Activated T-cell treated with anti-CD3 and anti-CD28 coated beads, Interleukin-2, amount 50 U/mL, for 24 hours (primary cell): ENCODE measurements at places on chromosomes 6 and 20.

DNA sequence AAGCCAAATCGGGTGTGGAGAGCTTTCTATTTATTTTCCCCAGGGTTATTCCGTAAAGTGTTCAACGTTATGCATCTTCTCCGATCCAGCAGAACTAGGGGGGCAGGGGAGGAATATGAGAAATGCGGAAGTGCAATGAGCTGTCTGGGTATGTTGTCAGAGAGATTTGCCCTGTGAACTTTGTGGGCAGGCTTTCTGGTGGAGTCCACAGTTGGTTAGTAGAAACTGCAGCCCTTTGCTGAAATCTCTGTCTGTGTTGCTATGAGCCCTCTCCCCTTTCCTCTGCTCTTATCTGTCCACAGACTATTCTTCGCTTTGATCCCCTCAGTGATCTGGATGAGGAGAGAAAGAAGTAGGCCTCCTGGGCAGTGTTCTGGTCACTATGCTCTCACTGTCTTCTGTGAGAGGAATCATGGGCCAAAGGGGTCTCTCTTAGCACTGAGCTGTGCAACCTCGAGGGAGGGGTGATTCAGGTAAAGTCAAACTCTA is 158.9 kb upstream of the FUT9 start:
- no peaks in the 10 kb centered on the region for H3K4me1 ChIP-seq
- no peak overlapping the region for H3K4me3 ChIP-seq
- H3K27me3 ChIP-seq, result no peaks in the 10 kb centered on the region

DNA sequence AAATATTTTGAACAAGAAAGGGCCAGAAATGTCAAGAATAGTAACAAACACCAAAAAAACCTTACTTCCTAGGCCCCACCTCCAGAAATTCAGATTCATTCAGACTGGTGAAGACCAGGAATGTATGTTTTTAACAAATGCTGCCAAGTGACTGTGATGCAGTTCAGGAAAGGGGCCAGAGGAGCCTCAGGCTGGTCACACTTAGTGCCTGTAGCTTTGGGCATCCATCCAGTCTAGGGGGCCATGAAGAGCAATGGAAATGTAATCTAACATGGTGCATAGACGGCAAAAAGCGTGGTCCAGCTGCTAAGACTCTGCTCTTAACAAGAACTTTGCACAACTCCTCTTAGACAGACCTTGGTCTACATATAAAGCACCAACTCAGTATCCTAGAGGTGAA is 7.1 kb downstream of the GJA1 start:
- no peak overlapping the region for H3K27ac ChIP-seq
- no peak overlapping the region for H3K4me3 ChIP-seq
- peaks cover 18% of the 10 kb centered on the region for H3K27me3 ChIP-seq
- H3K36me3 ChIP-seq, result no peaks in the 10 kb centered on the region
- H3K4me1 ChIP-seq, result peaks cover 7% of the 10 kb centered on the region

GRCh38 chr6:2450546-2450945 is 205.1 kb upstream of the GMDS start:
- H3K4me1 ChIP-seq, result peaks cover 5% of the 10 kb centered on the region
- H3K27ac ChIP-seq, result no peak overlapping the region
- DNase-seq, result no peak
- peaks cover 25% of the 10 kb centered on the region for H3K27me3 ChIP-seq
- no peak overlapping the region for H3K4me3 ChIP-seq

- H3K4me1 ChIP-seq, result no peaks in the 10 kb centered on the region
- H3K27ac ChIP-seq, result no peak overlapping the region
- H3K4me3 ChIP-seq, result no peak overlapping the region
- no peaks in the 10 kb centered on the region for H3K36me3 ChIP-seq
Observed at GRCh38 chr20:7702141-7702540, 238.1 kb downstream of the HAO1 start.

DNA sequence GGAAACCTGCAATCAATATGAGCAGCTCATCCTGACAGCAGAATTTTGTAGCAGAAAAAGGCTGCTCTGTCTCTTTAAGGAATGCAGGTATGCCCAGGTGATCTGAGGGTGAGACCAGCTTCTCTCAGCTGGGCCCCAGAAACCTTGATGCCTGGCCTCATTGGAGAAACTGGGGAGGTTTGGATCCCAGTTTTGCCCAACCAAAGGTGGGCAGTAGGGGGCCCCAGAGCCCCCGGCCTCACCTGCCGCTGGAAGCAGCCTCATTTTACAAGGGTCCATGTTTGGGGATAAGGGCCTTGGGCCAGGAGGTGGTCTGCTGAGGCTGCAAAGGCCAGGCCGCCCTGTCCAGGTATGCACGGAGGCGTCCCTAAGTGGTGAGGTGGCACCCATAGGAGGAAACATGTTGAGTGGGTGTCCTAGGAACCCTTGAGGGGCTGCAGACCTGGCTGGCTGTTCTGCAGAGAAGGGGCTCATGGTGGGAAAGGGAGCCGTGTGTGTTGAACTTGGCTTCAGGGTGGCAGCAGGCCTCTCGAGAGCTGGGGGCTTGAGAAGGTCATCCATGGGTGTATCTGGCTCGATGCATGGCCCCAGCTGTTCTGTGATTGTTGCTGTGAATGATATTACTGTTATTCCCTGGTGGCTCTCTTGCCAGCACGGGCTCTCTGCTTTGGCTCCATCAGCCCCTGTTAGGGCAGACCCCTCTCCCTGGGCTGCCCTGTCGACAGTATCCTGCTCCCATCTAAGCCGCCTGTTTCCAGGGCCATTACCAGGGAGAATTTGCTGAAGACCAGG is 208.4 kb downstream of the CDH4 start:
- no peak overlapping the region for H3K4me3 ChIP-seq
- no peaks in the 10 kb centered on the region for H3K4me1 ChIP-seq
- no peak for DNase-seq
- H3K27ac ChIP-seq, result no peak overlapping the region
- peaks cover 4% of the 10 kb centered on the region for H3K27me3 ChIP-seq

DNA sequence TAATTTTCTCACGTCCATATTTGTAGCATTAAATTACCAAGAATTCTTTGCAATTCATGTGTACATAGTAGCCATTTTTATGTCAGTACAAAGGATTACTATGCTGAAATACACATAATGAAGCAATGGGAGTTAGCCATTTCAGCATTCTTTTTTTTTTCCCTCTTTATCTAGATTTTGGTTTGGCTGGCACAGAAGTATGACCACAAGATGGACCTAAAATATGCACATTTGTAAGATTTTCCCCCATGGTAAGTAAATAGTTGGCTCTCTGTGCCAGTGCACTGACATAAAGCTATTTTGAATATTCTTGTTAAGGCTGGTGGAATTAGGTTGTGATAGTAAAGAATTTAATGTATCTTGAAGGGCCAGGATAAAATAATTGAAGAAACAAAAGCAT is 486.1 kb upstream of the BTBD3 start:
- H3K27me3 ChIP-seq, result no peaks in the 10 kb centered on the region
- no peak overlapping the region for H3K27ac ChIP-seq
- H3K36me3 ChIP-seq, result no peaks in the 10 kb centered on the region
- no peak overlapping the region for H3K4me3 ChIP-seq

DNA sequence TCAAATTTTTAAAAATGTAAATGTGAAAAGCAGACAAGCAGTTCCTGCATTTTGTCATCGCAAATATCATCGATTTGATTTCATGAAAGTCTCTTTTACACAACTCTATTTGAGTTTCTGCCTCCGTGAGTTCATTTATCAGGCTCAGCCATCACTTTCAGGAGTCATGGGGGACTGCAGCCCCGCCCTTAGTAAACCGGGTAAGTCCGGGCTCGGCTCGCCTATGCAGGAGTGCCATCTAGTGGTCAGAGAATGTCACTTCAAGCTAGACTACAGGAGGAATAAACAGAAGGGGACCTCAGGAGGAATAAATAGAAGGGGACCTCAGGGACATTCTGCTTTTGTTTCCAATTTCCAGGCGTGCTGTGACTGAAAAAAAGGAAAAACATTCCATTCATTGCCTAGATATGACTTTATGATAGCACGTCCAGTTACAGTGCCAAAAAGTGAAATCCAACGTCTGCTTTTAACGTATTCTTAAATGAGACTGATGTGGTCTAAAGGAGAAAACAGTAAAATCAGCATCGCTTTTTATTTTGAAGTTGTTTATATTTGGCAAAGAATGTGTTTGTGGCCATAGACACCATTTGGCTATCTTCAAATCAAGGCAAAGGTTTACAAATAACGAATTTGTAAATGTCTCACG is 333.9 kb downstream of the HACE1 start:
- H3K36me3 ChIP-seq, result no peaks in the 10 kb centered on the region
- peaks cover 20% of the 10 kb centered on the region for H3K27me3 ChIP-seq

DNA sequence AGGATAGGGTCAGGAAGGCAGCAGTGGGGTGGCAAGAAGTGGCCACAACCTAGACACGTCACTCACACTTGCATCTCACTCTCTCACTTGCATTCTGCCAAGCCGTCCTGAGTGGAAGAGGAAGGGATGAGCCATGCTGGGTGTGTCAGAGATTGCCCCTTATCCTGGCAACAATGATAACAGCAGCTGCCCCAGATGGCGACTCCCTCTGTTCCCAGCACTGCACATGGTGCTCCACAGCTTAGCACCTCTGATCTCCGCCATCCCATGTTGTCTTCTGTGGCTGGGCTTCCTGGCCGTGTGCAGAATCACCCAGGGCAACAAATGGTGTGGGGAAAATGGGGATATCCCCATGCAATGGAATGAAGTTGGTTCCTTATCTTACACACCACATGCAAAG is 11.1 kb downstream of the KCNB1 start:
- H3K27me3 ChIP-seq, result peaks cover 55% of the 10 kb centered on the region
- H3K4me1 ChIP-seq, result peaks cover 2% of the 10 kb centered on the region
- DNase-seq, result no peak
- no peak overlapping the region for H3K4me3 ChIP-seq
- H3K36me3 ChIP-seq, result no peaks in the 10 kb centered on the region

DNA sequence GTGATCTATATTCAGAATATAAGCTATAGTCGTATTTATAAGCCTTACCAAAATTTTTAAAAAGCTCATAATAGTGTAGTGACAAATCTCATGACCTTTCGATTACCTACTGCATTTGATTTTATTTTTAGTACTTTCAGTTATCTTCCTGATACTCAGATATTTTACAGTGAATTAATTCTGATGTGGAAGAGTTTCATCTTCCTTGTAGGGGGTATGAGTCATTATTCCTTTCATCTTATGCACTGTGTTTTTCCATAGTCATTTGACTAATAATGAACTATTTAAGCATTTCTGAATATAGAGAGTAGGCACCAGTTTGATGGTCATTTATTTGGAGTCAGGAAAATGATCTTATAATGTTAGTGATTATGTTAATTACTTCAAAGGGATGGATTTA is 36.4 kb downstream of the HDGFL1 start:
- no peak overlapping the region for H3K4me3 ChIP-seq
- H3K27ac ChIP-seq, result no peak overlapping the region
- H3K27me3 ChIP-seq, result no peaks in the 10 kb centered on the region
- no peaks in the 10 kb centered on the region for H3K36me3 ChIP-seq
- no peaks in the 10 kb centered on the region for H3K4me1 ChIP-seq
- no peak for DNase-seq

GRCh38 chr6:64955435-64955848 is 751.6 kb downstream of the EYS start:
- no peak overlapping the region for H3K4me3 ChIP-seq
- H3K27ac ChIP-seq, result no peak overlapping the region
- H3K4me1 ChIP-seq, result no peaks in the 10 kb centered on the region
- DNase-seq, result no peak
- no peaks in the 10 kb centered on the region for H3K36me3 ChIP-seq

DNA sequence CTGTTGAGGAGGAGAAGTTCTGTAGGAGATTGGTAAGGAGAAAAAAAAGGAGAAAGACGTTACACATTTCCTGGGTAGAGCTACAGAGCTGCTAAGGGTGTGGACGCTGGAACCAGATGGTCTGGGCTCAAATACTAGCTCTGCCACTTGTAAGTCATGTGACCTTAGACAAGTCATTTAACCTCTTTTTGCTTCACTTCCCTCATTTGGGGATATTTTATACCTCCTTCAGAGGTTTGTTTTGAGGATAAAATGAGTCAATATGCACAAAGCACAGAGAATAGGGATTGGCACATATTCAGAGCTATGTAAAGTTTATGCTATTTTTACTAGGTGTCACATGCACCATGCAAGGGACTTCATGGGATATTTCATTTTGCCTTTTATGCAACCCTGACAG is 708.8 kb downstream of the DHX35 start:
- H3K27ac ChIP-seq, result no peak overlapping the region
- H3K27me3 ChIP-seq, result no peaks in the 10 kb centered on the region
- H3K4me3 ChIP-seq, result no peak overlapping the region

DNA sequence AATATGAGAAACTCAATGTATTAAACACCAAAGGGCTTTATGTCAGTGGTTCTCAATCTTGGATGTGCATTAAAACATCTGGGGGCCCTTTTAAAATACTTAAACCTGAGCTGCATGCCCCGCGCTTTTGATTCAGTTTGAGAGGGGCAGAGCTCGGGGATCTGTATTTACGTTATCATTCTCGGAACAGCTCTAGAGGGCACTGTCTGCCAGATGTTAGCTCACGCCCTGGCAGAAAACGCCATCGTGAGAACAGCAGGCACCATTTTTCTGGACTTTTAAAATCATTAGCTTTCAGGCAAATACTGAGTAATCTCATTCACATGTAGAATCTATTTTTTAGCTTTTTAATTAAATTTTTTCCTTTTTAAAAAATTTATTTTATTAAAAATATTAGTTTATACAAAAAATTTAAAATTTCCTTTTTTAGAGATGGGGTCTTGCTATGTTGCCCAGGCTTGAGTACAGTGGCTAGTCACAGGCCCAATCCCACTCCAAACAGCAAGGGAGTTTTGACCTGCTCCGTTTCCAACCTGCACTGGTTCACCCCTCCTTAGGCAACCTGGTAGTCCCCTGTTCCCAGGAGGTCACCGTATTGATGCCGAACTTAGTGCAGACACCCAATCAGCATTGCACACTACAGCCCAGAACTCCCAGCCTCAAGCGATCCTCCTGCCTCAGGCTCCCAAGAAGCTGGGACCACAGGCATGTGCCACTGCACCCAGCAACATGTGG is 30.0 kb upstream of the ZNF133 start:
- no peaks in the 10 kb centered on the region for H3K36me3 ChIP-seq
- no peak overlapping the region for H3K4me3 ChIP-seq
- H3K27ac ChIP-seq, result no peak overlapping the region
- no peak for DNase-seq
- peaks cover 5% of the 10 kb centered on the region for H3K27me3 ChIP-seq
- no peaks in the 10 kb centered on the region for H3K4me1 ChIP-seq

DNA sequence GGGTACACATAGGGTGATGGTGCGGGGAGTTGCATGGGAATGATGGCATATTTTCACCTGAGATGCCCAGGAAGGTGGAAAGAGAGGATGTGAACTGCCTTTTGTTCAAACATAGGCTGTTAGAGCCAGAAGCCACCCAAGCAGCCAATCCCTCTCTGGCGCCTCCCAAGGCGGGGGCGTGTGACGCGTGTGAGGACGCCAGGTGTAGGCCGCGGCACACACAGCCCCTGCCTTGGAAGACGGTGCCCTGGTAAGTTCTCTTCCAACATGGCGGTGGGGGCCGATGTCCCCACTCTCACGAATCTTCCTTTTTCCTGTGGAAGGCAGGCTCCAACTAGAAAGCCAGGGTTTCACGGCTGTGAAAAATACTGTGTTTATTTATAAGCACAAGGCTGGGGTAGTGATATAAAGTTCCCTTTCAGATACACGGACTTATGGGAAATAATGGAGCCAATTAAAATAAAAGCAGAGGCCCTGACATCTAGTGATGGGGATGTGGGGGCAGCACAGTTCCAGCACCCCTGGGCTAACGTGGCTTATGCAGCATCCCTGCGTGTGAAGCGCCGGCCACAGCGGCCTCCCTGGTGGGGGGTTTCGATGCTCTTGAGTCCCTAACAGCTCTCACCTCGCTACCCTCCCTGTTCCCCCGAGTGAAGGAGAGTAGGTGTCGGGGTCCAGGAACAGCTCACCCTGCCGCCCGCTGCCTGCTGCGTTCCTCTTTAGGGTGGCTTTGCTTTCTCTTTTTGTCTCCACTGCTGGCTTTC is 28.3 kb downstream of the CDH4 start:
- no peak overlapping the region for H3K27ac ChIP-seq
- H3K4me3 ChIP-seq, result no peak overlapping the region
- DNase-seq, result no peak
